ENCODE measurements at places on chromosomes 1 and 21.

GRCh38 chr1:213051127-213051880 lies at the start of gene RPS6KC1:
TSS of gene RPS6KC1 (plus strand) at chr1:213051241. CDS start at chr1:213051405, 164 bp downstream.
- DNase-seq, result peak; percentile 75

DNA sequence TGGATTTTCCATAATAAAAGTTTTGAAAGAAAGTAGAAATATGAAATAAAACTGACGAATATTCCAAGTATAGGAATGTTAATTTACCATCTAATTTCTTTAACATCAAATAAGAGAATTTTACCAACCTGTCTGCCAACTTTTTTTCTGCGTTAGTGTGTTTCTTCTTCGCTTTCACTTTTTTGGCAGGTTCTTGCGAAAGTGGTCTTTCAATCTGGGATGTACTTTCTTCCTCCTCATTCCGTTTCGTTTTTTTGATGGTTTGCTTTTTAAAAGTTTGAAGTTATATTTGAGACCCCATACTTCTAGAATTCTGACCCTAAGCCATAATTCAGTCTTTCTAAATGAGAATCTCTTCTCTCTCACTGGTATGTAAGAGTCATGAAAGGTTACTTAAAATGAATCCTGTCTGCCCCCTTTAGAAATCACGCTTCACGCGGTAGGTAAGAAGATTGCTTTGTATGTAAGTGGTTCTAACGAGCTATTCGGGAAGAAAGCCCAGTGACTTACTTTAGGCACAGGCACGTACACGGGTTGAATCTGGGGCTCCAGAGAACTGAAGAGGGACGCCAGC lies 580 bp downstream of the RBM34 start:
- no peak for DNase-seq

- DNase-seq, result no peak
Observed at GRCh38 chr21:28261298-28261697, 731.4 kb downstream of the LTN1 start.

DNA sequence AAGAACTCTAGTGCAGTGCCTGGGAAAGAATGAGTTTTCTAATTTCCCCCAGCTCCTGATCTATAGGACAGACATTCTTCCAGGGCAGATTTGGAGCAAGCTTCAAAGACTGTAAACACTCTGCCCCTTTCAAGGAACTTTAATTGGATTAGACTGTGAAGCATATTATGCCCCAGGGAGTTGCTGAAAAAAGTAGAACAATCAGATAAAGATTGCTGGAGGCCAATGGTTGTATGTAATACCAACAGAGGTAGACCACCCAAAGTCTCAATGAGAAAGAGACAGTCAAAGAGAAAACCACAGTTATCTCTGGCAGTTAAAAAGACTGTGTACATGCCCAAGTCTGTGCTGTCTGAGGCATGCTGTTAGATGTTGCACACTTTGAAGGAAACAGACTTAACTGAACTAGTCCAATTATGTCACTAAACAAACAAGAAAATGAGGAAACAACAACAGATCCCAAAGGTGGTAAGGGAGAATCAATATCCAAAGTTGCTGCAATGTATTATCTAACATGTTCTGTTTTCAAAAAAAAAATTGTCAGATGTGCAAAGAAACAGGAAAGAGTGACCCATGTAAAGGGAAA lies 24.4 kb downstream of the C4BPA start:
- DNase-seq, result no peak

DNA sequence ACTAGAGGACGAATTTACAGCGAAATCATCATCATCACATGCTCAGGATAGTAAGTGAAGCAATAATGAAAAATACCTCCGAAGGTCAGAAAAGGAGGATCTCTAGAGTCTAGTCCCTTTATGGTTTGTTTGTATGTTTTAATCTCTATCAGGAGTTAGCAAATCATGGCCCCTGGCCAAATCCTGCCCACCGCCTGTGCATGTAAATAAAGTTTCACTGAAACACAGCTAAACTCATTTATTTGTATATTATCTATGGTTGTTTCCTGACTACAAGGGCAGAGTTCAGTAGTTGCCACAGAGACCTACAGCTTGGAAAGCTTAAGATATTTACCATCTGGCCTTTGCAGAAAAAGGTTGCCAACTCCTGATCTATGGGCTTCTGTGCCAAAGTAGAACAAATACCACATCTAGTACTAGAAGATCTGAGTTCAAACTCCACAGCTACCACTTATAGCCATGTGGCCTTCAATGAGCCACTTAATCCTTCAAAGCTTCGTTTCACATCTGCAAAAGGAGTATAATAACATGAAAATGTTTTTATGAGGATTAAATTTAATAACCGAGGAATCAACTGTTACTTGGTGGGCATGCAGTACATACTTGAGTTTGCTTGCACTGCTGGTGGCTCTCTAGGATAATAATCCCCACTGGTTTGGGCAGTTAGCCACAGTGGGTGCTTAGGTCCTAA lies 94.0 kb upstream of the KIF26B start:
- DNase-seq, result peak; percentile 55

DNA sequence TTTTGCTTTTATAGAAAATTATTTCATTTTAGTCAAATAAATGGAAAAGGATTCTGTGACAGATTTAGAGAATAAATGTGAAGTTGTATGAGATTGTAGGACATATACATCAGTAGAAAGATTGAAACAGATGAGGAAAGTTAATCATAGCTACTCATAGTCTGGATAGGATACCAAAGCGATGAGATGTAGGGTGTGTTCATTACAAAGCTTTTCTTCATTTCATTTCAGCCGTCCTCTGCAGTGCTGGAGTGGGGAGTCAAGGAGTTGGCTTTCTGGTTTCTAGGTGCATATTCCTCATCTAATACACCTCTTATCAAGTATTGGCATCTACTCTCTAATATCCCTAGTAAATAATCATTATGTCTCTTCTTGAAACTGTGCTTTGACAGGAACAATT lies 149.5 kb upstream of the NEGR1 start:
- no peak for DNase-seq

DNA sequence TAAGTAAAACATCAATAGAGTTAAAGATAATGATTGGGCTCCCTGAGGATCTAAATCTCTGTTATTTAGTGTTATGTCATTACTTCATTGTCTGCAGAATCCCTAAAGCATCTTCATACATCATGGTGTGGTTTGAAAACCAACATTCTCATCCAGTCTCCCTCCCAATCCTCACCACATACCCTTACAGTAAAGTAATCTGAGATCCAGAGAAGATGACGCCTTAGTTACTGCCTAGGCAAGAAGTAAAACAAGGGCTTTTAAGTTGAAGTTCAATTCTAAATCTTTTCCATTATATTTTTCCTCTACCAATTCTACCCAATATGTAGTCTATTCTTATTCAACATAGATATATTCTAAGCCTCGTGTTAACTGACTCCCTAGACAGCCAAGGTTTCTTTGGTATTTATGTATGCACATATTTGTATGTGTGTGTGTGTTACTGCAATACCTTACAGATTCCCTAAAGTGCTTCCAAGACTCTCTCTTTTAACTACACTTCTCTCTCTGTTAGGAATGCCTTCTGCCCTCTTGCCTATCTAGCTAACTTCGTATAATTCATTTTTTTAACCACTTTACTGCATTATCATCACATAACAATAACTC lies 17.3 kb downstream of the DPH5 start:
- DNase-seq, result no peak

DNA sequence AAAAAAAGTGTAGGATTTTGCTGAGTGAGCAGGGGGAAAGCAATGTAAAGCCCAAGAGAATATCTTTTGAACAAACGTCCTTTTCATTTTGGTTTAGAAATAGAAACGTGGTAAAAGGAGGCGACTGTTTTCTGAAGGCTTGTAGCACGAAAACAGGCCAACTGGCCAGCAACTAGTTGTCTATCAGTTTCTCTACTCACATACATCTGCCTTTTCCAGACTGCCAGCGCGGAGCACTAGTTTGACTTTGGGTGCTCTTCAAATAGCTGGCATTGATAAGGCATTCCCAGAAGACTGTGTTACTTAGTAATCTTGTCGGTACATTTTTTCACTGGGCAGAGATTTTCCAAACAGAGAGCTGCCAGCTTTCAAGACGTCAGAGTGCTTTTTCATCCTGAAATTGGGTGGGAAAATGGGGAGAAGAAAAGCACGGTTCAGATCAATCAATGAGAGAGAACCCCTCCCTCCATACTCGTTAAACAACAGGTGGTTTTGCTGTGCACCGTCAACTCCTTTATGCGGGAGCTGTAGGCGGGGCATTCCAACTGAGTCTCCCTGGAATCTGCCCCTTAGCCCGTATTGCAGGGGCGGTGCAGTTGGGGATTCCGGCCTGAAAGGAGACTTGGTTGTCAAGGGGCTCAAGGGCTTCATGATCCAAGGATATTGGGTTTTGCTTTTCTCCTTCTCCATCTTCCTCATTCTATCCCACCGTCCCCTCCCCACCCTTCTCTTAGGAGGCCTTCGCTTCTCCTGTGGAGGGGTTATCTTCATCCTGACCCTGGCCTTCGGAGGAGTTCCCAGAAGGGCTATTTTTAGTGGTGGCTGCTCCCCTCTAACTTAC lies 884 bp upstream of the LRRC8C start:
- DNase-seq, result no peak

DNA sequence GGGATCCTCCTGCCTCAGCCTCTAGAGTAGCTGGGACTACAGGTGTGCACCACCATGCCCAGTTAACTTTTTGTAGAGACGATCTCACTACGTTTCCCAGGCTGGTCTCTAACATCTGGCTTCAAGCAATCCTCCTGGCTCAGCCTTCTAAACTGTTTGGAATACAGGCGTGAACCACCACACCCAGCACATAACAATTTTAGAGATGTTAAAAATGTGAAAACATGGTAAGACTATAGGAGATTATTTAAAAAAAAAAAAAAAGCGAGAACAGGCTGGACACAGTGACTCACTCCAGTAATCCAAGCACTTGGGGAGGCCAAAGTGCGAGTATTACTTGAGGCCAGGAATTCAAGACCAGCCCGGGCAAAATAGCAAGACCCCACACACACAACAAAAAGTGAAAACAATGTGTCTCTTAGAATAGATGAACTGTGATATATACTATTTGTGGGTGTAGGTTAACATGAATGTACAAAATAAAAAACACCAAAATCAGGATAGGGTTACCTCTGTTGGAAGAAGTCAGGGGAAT lies 19.6 kb downstream of the CCDC18 start:
- DNase-seq, result no peak

DNA sequence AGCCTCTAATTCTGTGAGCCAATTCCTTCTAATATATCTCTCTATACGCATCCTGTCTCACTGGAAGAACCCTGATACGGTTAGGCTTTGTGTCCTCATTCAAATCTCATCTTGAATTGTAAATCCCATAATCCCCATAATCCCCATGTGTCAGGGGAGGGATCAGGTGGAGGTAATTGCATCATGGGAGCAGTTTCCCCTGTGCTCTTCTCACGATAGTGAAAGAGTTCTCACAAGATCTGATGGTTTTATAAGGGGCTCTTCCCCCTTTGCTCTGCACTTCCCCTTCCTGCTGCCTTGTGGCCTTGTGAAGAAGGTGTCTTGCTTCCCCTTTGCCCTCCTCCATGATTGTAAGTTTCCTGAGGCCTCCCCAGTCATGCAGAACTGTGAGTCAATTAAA lies 116.1 kb downstream of the MRPS6 start:
- DNase-seq, result no peak

GRCh38 chr1:244383278-244383884 lies 68.3 kb downstream of the ADSS2 start:
- DNase-seq, result no peak

DNA sequence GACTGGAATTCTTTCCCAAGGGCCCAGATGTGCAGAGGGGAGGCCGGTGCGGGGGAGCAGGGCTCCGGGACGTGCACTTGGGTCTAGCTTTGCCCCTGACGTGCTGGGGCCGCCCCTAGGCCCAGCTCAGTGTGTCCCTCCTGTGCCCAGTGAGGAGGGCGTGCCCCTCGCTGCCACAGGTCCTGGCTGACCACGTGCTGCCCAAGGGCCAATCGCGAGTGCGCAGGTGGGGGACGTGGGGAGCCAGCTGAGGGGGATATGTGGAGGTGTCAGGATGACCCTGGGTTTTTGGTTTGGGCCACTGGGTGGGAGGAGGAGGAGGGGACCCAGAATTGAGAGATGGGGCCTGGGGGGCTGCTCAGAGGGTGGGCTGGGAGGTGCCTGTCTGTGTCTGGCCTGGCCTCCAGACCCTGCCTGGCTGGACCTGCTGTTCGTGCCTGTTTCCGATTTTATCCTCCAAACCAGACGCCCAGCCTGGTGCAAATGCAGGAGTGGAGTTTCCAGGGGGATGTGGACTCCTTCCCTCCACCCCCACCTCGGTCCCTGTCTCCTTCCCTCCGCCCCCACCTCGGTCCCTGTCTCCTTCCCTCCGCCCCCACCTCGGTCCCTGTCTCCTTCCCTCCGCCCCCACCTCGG lies 6.1 kb upstream of the RNF223 start:
- DNase-seq, result no peak

DNA sequence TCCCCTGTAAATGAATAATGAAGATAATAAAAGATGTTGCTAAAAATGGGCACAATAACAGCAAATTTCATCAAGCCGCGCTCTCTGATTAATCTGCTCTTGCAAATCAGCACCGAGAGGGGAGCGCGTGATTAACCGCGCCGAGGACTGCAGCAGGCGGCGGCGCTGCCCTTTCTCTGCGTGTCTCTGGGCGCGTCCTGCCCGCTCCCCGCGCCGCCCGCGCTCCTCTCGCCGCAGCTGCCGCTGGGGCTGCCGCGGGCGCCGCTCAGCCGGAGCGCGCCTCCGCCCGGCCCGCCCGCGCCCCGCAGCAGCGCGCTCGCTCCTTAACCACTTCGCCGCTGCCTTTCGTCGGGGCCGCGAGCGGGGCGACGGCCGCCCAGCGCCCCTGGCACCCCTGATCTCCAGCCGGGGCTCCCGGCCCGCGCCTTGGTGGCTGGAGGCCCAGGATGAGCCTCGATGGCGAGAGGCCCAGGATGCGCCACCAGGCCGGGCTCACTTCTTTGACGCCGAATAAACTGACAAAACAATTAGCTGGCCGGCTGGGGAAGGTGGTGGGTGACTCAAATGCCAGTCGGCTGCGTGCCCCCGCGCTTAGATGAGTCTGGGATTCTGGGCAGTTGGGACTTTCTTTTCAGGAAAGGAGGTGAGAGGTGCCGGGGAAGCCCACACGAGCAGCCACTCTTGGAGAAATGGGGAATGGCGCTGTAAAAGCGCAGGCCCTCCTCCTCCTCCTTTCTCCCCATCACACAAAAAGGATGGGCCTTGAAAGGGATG lies 221.4 kb upstream of the PKN2 start:
- DNase-seq, result no peak

DNA sequence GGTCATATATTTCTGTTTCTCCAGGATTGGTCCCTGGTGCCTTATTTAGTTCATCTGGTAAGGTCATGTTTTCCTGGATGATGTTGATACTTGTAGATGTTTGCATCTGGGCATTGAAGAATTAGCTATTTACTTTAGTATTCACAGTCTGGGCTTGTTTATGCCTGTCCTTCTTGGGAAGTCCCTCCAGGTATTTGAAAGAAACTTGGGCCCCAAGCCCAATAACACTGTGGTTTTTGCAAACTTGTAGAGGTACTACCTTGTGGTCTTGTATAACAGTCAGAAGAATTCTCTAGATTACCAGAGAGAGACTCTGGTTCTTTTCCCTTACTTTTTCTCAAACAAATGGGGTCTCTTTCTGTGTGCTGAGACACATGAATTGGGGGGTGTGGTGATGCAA lies 251.4 kb upstream of the B3GALT2 start:
- no peak for DNase-seq

DNA sequence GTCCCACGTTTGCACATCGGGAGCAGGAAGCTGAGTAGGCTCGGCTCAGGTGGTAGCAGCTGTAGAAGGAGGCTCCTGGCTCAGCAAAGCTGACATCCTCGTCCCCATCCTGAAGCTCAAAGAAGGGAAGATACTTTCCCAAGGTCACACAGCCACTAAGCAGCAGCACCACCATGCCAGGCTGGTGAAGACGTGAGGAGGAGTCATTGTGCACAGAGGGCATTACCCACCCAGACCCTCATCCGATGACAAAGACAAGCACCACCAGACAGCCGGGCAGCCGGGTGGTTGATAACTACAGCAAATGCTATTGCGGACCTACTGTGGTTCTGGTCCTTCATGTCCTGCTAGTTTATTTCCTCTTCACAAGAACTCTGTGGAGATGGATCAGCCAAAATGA lies 186.9 kb downstream of the MATN1 start:
- DNase-seq, result no peak

Measured in NCI-H1694 (cell line).